Activated CD4-positive, alpha-beta T cell treated with anti-CD3 and anti-CD28 coated beads for 36 hours (primary cell): ENCODE measurements at places on chromosomes 1 and 21. TPM values are rescaled to one million over a fixed set of nuclear protein-coding genes. Genes with fewer than 3 reads are reported as not detected.

KCNE2 gene
- not detected for total RNA-seq

INAVA gene
- not detected for total RNA-seq

CFAP107 gene
- total RNA-seq, result not detected

CFAP45 gene
- total RNA-seq, result 0.98 TPM

GRCh38 chr1:209384710-209385550 lies 198.6 kb upstream of the CAMK1G start:
- H3K4me3 ChIP-seq, result no peak overlapping the region
- H3K27me3 ChIP-seq, result peaks cover 3% of the 10 kb centered on the region
- H3K4me1 ChIP-seq, result no peaks in the 10 kb centered on the region
- no peaks in the 10 kb centered on the region for H3K36me3 ChIP-seq
- DNase-seq, result no peak

DNA sequence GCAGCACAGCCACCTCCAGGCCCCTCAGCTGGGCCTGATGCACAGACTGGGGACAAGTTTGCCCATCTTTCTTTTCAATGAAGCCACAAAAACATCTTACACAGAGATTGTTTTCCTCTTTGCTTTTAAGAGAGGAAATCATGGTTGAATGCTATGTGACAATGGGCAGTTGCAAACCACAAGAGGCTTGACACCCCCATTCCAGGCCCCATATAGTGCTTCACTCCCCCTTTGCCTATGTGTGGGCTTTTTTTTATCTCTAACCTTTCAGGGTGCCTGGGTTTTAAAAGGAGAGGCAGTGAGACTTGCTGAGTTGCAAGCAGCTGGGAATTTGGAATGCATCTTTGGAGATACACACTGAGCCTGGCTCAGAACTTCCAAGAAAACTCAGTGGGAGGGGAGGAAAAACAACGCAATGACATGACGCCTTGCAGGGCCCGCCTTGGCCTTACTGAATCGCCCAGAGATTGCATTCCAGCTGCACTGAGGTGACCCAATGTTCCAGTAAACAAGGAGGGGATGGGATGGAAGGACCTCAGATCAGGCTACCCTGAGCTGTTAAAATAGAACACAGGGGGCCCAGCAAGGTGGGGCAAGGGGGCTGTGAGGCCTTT lies 145.2 kb upstream of the ZNF648 start:
- no peaks in the 10 kb centered on the region for H3K36me3 ChIP-seq
- no peaks in the 10 kb centered on the region for H3K27me3 ChIP-seq
- peaks cover 2% of the 10 kb centered on the region for H3K4me1 ChIP-seq
- no peak overlapping the region for H3K27ac ChIP-seq
- no peak for DNase-seq

- H3K4me3 ChIP-seq, result no peak overlapping the region
- H3K27ac ChIP-seq, result no peak overlapping the region
- peaks cover 3% of the 10 kb centered on the region for H3K27me3 ChIP-seq
- H3K36me3 ChIP-seq, result no peaks in the 10 kb centered on the region
- no peaks in the 10 kb centered on the region for H3K4me1 ChIP-seq
- no peak for DNase-seq
These were observed 581.8 kb downstream of the PLPP3 start for GRCh38 chr1:55997536-55997935.

DNA sequence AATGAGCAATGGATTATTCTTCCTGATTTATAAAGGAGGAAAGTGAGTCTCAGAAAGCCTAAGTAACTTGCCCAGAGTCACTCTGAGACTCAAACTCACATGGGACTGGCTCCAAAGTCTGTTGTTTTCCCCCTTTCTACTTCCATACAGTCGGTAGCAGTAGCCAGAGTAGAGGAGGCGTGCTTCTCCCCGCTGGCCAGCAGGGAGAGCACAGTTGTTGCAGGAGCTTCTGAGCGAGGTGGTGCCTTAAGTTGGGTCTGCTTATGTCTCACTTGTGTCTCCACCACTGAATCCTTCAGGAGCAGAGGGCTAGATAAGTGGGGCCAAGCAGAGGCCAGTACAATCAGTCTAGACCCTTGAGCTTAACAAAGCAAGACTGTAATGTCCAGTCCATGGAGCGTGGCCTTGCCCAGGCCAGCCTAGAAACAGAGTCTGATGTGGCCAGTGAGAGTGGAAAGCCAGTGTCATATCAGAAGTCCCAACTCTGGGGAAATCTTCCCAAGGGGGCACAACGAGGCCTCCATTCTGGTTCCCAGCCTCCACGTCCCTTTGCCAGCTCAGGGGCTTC lies 181.9 kb downstream of the ZSCAN20 start:
- H3K27ac ChIP-seq, result no peak overlapping the region
- no peaks in the 10 kb centered on the region for H3K36me3 ChIP-seq
- peaks cover 5% of the 10 kb centered on the region for H3K27me3 ChIP-seq
- H3K4me1 ChIP-seq, result no peaks in the 10 kb centered on the region
- no peak overlapping the region for H3K4me3 ChIP-seq

GRCh38 chr1:202587859-202588485 lies 122.3 kb downstream of the SYT2 start:
- no peak overlapping the region for H3K27ac ChIP-seq
- no peaks in the 10 kb centered on the region for H3K36me3 ChIP-seq
- H3K4me3 ChIP-seq, result no peak overlapping the region

DNA sequence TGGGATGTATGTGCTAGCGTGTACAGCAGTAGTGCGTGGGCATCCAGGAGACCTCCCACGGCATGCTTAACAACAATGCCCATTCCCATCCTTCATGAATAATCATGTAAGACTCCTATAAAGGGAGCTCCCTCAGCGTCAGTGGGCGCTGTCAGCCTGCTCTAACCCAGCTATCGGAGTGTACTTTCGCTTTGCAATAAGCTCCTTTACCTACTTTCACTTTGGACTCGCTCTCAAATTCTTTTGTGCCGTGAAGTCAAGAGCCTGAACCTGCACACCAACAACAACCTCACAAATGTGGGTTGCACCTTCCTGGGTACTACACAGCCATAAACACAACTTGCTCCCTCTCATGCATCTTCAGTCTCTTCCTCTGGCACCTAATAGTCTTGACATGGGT lies 114.8 kb upstream of the PAXBP1 start:
- H3K4me3 ChIP-seq, result peak overlapping the region; percentile 53
- H3K27me3 ChIP-seq, result no peaks in the 10 kb centered on the region
- DNase-seq, result peak; percentile 36

DNA sequence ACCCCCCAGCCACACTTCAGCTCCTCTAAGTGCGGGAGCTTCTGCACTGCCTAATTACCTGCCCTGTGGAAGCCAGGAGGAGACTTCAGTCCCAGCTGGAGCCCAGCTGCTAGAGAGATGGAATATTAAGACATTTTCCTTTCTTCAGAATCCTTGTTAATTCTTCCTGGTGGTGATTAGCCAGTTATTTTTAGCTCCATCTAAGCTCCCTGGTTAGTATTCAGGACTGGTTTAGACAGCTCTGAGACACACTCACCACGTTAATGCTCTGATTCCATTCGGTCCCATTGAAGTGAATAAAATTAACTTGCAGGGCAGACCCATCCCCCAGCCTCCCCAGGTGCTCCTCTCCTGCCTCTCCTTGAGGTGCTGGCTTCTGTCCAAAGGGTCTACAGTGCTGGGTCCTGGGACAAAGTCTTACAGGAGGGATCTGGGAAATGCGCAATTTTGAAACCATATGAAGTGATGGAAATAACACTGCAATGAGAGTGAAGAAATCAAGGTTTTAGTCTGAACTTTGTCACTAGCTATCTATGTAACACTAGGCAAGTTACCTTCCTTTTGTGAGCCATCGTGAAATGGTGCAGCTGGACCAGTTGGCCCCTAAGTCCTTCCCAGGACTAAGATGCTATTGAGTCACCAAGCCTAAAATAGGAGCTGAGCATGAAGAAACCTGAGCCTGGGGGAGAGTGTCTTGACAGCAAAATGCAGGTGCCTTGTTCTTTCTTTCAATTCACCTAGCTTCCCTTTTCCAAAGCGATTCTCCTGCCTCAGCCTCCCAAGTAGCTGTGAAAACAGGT lies 117.4 kb upstream of the ATP1A1 start:
- no peaks in the 10 kb centered on the region for H3K36me3 ChIP-seq
- H3K4me1 ChIP-seq, result peaks cover 30% of the 10 kb centered on the region
- H3K27ac ChIP-seq, result no peak overlapping the region
- no peaks in the 10 kb centered on the region for H3K27me3 ChIP-seq
- H3K4me3 ChIP-seq, result no peak overlapping the region
- no peak for DNase-seq

DNA sequence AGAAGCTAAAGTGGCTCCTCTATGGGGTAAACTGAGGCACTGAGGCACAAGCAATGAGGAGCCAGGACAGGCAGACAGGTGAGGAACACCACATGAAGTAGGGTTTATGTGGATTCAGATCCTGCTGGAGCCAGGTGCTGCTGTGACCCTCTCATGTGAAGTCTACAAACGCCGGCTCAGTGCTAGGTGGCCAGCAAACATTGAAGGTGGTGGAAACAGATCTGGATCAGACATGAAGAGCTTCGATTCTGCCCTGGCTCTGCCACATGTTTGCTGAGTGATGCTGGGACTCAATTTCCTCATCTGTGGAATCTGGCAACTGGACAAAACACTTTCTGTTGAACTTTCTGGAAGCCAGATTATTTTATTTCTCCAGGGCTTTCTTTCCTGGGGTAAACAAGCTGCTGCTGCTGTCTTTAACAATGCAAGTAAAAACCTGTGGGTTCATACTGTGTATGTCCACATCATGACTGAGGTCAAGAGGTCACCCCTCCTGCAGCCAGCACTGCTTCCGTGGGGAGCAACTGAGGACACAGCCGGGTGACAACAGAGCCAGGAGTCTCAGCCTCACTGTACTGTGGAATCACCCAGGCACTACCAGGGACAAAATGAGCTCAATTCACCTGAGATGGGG lies 33.3 kb downstream of the HMGB4 start:
- no peak overlapping the region for H3K27ac ChIP-seq
- peaks cover 21% of the 10 kb centered on the region for H3K27me3 ChIP-seq
- H3K4me3 ChIP-seq, result no peak overlapping the region

DNA sequence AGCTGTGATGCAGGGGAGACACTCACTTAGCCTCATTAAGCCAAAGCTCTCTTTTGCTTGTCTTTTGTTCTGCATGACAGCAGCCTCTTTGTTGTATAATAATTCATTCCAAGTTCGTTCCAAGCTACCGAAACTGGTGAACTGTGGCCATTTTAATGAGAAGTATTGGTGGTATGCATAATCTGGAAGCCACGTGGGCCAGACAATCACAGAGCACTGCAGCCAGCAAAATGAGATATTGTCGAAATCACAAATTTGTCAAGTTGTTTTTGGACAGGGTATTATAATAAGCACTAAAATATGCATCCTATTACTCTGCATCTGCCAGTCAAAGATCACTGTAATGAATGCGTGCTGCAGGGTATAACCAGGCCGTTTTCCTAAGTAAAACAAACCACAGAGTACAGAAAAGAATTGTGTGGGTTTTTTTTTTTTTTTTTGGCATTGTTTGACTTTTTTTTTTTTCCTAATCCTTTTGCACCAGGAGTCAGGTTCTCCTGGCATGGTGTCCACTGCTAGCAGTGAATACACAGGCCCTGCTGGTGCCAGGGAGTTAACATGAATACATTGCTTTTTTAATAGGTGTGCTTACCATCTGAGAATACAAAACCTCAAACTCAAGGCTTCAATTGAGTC lies 423.9 kb downstream of the PTBP2 start:
- no peaks in the 10 kb centered on the region for H3K36me3 ChIP-seq
- no peak for DNase-seq
- H3K27me3 ChIP-seq, result no peaks in the 10 kb centered on the region
- H3K4me3 ChIP-seq, result no peak overlapping the region
- no peaks in the 10 kb centered on the region for H3K4me1 ChIP-seq

GRCh38 chr21:43192501-43193081 lies 23.8 kb downstream of the CRYAA start:
- H3K27ac ChIP-seq, result no peak overlapping the region
- DNase-seq, result no peak
- H3K4me3 ChIP-seq, result no peak overlapping the region
- H3K36me3 ChIP-seq, result no peaks in the 10 kb centered on the region
- H3K4me1 ChIP-seq, result peaks cover 9% of the 10 kb centered on the region
- no peaks in the 10 kb centered on the region for H3K27me3 ChIP-seq

DNA sequence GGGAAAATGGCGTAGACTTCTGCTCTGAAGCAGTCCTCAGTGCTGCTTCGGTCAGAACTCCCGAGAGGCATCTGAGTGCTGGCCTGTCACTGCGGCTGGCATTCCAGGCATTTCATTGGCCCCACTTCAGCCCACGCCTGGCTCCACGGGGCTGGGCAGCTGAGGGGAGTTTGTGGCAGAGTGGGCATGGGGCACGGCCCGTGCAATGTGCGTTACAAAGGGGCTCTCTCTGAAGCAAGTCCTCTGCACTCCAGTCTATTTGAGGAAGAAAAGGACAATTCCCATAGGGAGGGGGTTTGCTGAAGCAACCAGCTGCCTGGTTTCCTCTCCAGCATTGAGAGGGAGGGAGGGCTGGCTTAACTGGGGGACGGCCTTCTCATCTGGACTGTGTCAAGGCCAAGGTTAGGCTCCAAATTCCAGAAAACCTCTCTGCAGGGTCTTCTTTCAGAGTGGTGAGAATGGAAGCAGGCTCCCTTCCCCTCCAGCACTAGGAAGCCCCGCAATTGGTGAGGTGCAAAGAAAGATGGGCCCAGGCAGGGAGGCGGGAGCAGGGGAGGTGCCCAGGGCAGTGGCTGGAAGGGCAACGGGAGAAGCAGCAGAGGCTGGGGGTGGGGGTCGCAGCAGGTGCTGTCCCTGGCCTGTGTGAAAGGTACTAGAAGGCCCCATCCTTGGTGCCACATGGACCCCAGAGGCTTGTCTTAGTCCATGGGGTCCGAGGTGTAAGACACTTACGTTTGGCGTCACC lies 21.1 kb upstream of the GPR157 start:
- no peaks in the 10 kb centered on the region for H3K27me3 ChIP-seq
- DNase-seq, result no peak
- no peak overlapping the region for H3K27ac ChIP-seq

- H3K27ac ChIP-seq, result no peak overlapping the region
- H3K4me3 ChIP-seq, result no peak overlapping the region
- DNase-seq, result no peak
- no peaks in the 10 kb centered on the region for H3K27me3 ChIP-seq
- peaks cover 2% of the 10 kb centered on the region for H3K4me1 ChIP-seq
These were observed 46.0 kb upstream of the LRIG2 start for GRCh38 chr1:113027007-113027406.

DNA sequence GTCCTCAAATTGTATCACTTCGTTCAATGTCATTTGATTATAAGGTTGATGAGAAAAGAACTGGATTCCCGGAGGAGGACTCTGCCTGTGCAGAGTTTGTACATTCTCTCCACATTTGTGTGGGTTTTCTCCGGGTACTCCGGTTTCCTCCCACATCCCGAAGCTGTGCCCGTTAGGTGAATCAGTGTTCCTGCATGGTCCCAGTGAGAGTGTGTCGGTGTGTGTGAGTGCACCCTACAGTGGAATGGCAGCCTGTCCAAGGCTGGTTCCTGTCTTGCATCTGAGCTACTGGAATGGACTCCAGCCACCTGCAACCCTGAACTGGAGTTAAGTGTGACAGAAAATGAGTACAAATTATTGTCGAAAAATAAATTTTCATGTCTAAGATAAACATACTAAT lies 92.2 kb upstream of the KCTD3 start:
- no peak overlapping the region for H3K27ac ChIP-seq
- DNase-seq, result no peak
- no peaks in the 10 kb centered on the region for H3K27me3 ChIP-seq
- H3K36me3 ChIP-seq, result no peaks in the 10 kb centered on the region
- H3K4me3 ChIP-seq, result no peak overlapping the region

GRCh38 chr1:61419657-61420056 lies 305.3 kb downstream of the TM2D1 start:
- no peak overlapping the region for H3K27ac ChIP-seq
- H3K4me3 ChIP-seq, result no peak overlapping the region
- H3K36me3 ChIP-seq, result peaks cover 2% of the 10 kb centered on the region
- no peak for DNase-seq
